Mammary epithelial cell (primary cell): ENCODE measurements at places on chromosomes 3 and 15. TPM values are rescaled to one million over a fixed set of nuclear protein-coding genes. Genes with fewer than 3 reads are reported as not detected.

Gene FGD5
- total RNA-seq, result not detected

Gene MOBP
- total RNA-seq, result not detected

Gene FILIP1L
- 8.5 TPM for total RNA-seq

Gene MESP1
- total RNA-seq, result not detected in 2 replicates

Gene CSTA
- total RNA-seq, result 222 and 335 TPM in 2 replicates

Gene VPS39
- total RNA-seq, result 52.8 TPM

Gene AGTR1
- 0.17 TPM for total RNA-seq
